ENCODE measurements at places on chromosomes 1 and 21.

GRCh38 chr1:35592991-35593769 is 20.1 kb downstream of the TFAP2E start:
- no peak for DNase-seq

DNA sequence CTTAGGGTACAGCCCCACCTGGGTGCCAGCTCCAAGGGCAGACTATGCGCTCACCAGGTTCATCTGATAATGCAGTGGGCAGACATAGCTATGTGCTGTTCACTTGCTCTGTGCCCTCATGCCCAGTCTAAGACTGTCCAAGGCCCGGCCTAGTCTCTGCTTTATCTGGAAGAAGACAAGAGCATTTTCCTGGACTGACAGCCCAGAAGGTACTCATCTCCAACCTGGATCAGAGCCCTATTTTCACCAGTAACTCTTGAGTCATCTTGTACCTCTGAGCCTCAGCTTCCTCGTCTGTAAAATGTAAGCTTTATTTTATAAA is 28.5 kb upstream of the LRRC8C start:
- DNase-seq, result no peak

DNA sequence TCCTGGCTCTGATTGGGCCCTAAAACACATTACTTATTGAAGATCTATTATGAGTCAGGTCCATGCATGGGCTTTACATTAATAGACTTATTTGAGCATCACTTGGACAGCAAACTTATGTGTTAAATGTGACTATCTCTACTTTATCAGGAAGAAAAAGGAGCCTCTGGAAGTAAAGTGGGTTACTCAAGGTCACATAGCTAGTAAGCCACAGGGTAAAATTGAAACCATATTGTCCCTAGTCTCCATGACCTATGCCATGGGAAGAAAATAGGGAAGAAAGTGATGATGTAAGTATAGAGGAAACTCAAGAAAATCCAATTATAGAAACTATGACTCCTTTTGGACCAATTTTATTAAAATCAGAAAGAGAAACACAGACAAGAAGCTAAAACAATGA is 555.3 kb downstream of the NUF2 start:
- no peak for DNase-seq

- no peak for DNase-seq
Observed at GRCh38 chr1:156586892-156587477, 4.6 kb upstream of the NAXE start.

DNA sequence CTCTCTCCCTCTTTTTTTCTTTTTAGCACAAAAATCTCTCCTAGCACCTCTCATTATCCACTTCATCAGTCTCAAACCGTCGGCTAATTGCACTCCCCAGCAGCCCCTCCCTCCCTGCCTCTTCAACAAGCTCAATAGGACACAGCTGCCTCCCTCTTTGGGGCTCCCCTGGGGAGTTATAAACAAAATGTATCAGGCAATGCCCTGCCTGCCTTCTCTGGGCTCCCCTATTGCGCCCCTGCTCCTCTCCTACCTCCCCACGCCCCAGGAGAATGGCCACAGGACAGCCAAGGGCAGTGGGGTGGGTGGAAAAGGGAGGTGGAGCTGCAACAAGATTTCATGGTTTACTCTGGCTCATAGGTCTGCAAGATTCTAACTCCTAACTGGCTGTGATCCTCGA is 147.1 kb upstream of the GRIK3 start:
- no peak for DNase-seq

GRCh38 chr1:181113059-181113641 is 24.6 kb downstream of the IER5 start:
- DNase-seq, result no peak

GRCh38 chr1:239538239-239538988 is 152.0 kb downstream of the CHRM3 start:
- DNase-seq, result no peak

GRCh38 chr1:204493984-204494280 is 673 bp downstream of the PIK3C2B start:
- peak; percentile 26 for DNase-seq

- no peak for DNase-seq
Observed at GRCh38 chr1:31432592-31433395, 19.8 kb downstream of the SERINC2 start.

DNA sequence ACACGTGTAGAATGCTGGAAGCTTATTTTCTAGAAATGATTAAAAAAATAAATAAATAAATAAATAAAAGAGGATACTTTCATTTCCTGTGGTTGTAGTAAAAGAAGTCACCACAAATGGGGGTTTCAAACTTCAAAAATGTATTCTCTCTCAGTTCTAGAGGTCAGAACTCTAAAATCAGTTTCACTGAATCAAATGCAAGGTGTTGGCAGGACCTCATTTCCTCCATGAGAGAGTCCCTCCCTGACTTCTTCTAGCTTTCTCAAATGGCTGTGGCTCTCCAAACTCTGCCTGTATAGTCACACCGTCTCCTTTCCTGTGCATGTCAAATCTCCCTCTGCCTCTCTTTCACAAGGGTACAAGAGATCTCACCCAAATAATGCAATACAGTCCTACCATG is 312.6 kb upstream of the CXADR start:
- DNase-seq, result no peak

- DNase-seq, result no peak
Observed at GRCh38 chr1:244349581-244350001, 102.1 kb downstream of the ADSS2 start.

- DNase-seq, result no peak
Observed at GRCh38 chr1:25644962-25645361, 28.4 kb downstream of the MAN1C1 start.

GRCh38 chr1:157181258-157181657 is 43.1 kb upstream of the ETV3 start:
- no peak for DNase-seq

DNA sequence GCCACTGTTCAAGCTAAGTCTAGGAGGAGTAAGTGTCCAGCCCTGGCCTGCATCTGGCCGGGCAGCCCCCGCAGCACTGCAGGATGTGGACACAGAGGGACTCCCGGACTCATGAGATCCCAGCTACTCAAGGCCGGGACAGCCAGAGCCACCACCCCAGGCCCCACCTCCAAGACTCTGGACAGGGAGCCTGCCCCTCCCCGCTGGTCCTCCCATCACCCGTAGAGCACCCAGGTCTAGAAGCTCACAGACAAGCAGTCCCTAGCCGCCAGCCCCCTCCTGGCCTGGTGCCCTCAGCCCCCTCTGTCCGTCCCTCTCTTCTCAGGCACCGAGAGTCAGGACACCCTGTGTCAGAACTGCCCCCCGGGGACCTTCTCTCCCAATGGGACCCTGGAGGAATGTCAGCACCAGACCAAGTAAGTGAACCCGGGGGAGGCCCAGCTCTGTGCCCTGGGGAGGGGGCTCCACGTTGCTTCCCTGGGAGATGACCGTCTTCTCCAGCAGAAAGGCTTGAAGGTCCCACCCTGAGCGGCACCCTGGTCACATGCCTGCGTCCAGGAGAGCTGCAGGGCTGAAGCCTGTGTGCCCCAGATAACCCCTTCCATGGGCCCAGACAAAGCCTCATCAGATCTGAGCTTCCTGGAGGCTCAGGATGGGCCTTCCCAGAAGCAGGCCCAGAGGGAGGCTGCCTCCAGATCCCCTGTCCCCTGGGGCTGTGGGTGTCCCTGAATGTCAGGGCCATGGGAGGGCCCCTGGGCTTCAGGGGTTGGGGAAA is 4.3 kb downstream of the TNFRSF14 start:
- DNase-seq, result no peak

DNA sequence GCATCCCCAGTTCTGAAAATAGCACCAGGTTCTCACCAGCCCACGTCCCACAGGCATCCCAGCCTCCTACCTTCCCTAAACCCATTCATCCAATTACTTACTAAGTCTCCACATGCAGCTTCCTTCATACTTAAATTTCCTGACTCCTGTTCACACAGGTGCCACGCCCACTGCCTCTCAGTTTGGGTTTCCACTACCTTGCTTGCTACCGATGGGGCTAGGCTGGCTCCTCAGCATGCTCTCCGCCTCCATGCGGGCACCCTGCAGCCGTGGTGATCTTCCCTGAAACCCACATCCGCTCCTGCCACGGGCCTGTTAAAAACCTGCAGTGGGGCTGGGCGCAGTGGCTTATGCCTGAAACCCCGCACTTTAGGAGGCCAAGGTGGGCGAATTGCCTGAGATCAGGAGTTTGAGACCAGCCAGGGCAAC is 70.4 kb upstream of the ANGPTL1 start:
- no peak for DNase-seq

DNA sequence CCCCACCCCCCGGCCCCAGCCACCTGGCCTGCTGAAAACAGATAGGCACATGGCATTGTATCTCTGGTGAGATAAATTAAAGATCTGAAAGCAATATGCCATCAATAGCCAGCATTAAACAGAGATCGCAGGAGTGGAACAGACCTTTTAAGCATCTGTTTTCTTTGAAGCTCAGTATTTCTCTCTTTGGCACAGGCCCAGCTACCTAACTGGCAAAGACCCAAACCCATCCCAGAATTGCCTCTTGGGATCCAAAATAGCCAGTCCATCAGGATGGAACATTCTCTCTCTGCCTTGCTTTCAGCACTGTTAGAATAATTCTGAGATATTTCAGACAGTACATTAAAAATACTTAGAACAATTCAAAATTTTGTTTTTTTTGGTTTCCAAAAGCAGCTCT is 46.0 kb downstream of the KCNJ6 start:
- DNase-seq, result no peak

- no peak for DNase-seq
Observed at GRCh38 chr1:25161981-25162380, 70.3 kb downstream of the SYF2 start.

Measured in effector CD8-positive, alpha-beta T cell (primary cell).